ENCODE measurements at places on chromosomes 3 and 15. TPM values are rescaled to one million over a fixed set of nuclear protein-coding genes. Genes with fewer than 3 reads are reported as not detected.

Gene RMDN3
- 24.5 TPM for total RNA-seq

Gene DOCK3
- total RNA-seq = under 0.01 TPM

Gene CCDC9B
- total RNA-seq = 75.5 TPM

Gene AGBL1
- not detected for total RNA-seq

Gene SPCS1
- 36.6 TPM for total RNA-seq

Gene IGSF10
- 0.19 TPM for total RNA-seq

Gene HTR3D
- total RNA-seq = not detected

Gene DUT
- total RNA-seq = 55.8 TPM

Gene TERC
- 46.9 TPM for total RNA-seq

Gene FAM81A
- total RNA-seq = under 0.01 TPM

Gene ALPK3
- total RNA-seq = 10.2 TPM

Gene AMOTL2
- 70.4 TPM for total RNA-seq

Gene EOMES
- not detected for total RNA-seq

Gene ADPRH
- 2.5 TPM for total RNA-seq

Gene DPPA4
- total RNA-seq = not detected

Gene PLA2G4B
- total RNA-seq = 0.27 TPM

Gene DISP2
- total RNA-seq = 0.18 TPM

Gene ZMAT3
- total RNA-seq = 32.3 TPM

Gene GRAMD1C
- 22.1 TPM for total RNA-seq

Gene IMP3
- total RNA-seq = 65.3 TPM

Gene ESYT3
- 0.09 TPM for total RNA-seq
